Hindlimb muscle (tissue), 1 donor: ENCODE measurements at places on chromosomes 6 and 20.

GRCh38 chr6:38580030-38580429 is 59.7 kb downstream of the BTBD9 start:
- DNase-seq = no peak

GRCh38 chr20:60204601-60205000 is 246.4 kb downstream of the CDH26 start:
- DNase-seq = no peak

GRCh38 chr6:85041376-85041775 is 277.0 kb upstream of the TBX18 start:
- no peak for DNase-seq

DNA sequence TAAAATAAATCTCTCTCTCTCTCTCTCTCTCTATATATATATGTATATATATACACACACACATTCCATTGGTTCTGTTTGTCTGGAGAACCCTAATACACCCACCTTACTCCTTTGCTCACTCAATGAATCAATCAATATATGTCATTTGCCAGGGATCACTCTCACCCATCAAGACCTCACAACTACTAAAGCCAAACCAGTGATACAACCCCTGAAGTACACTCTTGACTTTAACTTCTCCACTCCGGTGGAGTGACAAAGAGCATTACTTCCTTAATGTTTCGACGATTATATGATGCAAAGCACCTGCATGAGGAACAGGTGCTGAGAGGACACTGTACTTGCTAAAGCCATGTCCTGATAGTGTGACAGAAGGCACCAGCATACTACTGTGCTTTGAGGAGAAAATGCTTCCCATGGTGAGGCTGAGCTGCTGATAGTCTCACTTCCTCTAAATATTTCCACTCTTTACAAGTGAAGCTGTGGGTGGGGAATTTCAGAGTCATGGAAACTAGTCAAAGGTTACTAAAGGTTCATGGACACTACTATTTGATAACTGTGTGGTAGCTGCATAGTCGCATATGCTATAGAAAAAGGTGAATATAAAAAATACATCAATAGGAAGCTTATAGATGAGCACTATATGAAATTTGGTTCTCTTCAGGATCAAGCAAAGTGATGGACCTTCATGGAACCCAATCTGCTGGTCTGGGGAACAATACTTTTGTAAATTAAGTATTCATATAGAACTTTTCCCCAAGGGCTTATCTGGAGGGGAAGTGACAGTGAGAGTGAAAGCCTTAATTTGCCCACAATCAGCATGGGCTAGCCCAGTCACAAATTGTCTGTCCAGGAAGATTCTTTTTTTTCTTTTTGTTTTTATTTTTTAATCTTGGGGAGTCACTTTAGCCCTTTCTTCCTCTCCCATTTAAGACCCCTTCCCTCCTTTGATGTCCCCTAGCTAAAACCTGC is 141.9 kb upstream of the NEDD9 start:
- no peak for DNase-seq

- DNase-seq = no peak
Measured at GRCh38 chr20:32344835-32345506, 13.2 kb upstream of the ASXL1 start.

DNA sequence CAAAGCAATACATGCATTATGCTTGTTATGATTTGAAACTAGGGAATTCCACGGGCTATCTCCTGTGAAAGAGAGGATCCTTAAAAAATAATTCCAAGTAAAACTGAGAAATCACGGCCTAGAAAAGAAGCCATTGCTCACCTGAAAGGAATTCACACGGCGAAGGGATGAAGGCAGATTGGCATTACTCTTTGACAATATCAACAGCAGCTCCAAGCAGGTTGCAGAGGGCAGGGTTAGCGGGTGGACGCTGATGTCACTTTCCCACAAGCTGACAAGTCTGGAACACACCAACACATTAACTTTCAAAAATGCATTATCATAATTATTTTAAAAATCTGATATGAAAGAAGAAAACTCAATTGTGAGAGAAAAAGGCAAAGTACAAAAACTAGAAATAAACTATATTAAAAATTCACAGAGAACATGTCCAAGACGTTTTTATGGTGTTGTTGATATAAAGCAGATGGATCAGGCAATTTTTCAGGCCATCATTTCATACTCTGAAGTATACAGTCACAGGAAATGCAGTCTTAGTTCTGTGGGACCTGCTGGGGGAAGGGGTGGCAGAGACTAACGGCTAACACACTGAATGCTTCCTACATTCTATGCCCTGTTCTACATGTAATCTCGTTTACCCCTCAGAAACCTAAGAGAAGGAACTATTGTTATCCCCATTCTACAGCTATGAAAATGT is 108.3 kb downstream of the UBE3D start:
- no peak for DNase-seq
